ENCODE measurements at places on chromosomes 2 and 18.

- no peak for DNase-seq
These were observed 24.2 kb downstream of the CENPA start for GRCh38 chr2:26809876-26810577.

DNA sequence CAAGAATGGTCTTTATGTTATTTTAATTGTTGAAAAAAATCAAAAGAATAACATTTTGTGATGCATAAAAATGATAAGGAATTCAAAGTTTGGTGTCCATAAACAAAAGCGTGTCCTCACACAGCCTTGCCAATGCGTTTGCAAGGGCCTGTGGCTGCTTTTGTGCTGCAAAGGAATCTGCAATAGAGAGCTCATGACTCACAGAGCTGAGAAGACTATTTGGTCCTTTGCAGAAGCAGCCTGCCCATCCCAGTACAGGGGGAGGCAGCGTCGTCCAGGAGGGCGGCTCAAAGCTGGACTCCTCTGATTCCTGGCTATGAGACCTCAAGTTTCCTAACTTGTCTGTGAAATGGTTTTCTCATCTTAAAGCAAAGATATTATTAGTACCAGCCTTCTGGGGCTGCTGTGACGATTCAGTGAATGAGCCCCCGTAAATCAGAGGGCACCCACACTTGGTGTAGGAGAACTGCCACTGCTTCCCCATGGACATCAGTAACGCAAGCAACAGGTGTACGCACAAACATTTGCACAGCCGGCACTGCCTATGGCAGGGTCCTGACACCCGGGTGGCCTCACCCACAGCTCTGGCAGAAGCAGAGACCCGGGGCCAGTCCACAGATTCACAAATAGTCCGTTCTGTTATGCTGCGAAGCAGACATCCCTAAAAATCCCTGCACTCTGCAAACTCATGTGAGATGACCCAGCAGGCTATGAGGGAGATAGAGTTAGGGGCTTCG lies 70.6 kb upstream of the ASAP2 start:
- DNase-seq = no peak

DNA sequence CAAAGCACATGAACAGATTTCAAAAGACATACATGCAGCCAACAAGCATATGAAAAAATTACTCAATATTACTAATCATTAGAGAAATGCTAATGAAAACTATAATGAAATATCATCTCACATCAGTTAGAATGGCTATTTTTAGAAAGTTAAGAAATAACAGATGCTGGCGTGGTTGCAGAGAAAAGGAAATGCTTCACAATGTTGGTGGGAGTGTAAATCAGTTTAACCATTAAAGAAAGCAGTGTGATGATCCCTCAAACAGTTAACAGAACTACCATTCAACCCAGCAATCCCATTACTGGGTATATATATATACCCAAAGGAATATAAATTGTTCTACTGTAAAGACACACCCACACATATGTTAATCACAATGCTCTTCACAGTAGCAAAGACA lies 117.7 kb upstream of the SETBP1 start:
- DNase-seq = no peak

GRCh38 chr18:68480196-68480595 lies 234.7 kb downstream of the TMX3 start:
- no peak for DNase-seq

DNA sequence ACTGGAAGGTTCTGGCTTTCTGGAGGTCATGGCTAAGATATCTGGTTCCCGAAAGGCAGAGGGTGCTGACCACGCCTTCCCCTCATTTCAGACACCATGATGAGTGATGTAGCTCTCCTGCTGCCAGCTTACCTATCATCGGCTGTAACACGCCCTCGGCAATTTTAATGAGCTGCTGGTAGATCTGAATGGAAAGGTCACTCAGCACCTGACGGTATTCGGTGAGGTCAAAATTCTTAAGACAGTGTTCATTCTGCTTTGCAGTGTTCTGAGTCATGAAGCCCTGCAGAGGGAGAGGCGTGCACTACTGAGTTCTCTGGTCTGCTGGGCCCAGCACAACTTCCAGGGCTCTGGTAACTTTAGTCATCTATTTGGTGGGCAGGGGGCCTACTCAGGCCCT lies 25.7 kb upstream of the ACAA2 start:
- DNase-seq = no peak

DNA sequence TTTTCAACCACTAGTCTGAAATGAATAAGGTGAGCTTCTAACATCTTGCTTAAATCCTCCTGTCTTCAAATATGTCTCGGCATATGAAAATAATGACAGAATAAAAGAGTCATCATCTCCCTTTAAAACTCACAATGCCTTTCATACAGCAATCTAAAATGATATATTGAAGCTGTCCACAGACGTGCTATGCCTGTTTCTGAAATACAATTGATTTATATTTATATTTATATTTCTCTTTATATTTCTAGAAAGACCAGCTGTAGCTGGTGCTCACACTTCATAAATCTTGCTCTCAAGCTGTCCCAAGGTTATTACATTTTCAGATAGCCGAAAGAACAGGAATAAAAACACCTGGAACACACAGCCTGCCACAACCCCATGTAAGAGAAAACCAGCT lies 11.1 kb downstream of the MBP start:
- DNase-seq = no peak

DNA sequence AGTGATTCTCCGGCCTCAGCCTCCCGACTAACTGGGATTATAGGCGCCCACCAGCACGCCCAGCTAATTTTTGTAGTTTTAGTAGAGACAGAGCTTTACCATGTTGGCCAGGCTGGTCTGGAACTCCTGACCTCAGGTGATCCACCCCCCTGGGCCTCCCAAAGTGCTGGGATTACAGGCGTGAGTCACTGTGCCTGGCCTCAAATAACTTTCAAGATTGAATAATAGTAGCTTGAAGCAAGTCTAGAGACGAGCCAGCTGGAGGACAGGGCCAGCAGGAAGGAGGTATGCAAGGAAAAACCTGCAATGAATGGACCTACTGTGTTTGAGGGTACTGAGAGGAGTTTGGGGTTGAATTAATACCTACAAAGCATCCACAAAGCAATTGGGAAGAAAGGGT lies 87.5 kb downstream of the MSH2 start:
- no peak for DNase-seq

DNA sequence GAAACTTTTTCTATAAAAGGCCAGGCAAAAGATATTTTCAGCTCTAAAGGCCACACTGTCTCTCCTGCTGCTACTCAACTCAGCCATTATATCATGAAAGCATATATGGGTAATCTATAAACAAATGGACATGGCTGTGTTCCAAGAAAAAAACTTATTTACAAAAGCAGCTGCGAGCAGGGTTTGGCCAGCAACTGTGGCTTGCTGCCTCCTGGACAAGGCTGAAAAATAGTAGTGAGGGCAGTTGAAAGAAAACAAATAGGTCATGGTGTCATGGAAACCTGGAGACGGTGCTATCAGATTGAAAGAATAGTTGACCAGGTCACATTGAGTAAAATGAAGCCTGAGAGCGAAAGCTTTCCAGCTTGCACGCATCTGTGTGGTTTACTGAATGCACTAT lies 89.2 kb upstream of the LRATD1 start:
- peak; percentile 7 for DNase-seq

- DNase-seq = no peak
These were observed 1454.4 kb upstream of the CELF4 start for GRCh38 chr18:39019989-39020388.

- no peak for DNase-seq
These were observed 94.0 kb upstream of the ATP5MC3 start for GRCh38 chr2:175275539-175275938.

GRCh38 chr18:3830604-3831003 lies 380.6 kb downstream of the TGIF1 start:
- DNase-seq = no peak

GRCh38 chr2:36530983-36531354 lies 67.0 kb downstream of the FEZ2 start:
- DNase-seq = no peak

- DNase-seq = no peak
These were observed 9.5 kb downstream of the SMYD1 start for GRCh38 chr2:88077080-88077479.

DNA sequence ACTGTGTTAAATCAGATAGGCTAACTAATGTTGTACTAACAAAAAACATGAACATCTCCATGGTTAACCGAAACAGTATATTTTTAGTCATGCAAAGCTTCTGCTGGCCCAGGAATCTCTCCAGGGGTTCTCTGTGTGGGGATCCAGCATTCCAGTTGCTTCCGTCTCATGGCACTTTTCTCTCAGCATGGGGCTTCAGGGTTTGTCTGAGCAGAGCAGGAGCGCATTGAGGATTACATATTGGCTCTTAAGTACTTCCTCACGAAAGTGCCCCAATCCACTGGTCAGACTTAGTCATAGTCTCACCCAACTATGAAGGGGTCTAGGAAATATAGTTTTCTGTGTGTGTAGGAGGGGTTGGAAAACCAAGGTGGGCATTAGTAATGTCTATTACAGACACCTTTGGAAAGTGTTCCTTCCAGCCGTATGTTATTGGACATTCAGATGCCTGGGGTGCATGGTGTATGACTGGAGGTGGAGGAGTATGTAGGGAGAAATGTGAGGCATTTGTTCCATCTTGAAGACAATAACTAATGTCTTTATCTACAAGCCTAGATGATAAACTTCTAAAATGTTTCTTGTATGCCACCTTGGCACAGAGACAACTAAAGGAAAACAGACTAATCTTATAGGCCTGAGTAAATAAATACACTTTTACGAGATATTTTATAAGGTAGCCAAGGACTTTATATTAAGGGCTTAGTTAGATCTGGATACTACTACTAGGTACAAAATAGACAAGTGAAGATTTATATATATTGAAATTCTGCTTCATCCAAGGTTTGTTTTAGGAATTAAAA lies 123.8 kb upstream of the ZEB2 start:
- DNase-seq = no peak

DNA sequence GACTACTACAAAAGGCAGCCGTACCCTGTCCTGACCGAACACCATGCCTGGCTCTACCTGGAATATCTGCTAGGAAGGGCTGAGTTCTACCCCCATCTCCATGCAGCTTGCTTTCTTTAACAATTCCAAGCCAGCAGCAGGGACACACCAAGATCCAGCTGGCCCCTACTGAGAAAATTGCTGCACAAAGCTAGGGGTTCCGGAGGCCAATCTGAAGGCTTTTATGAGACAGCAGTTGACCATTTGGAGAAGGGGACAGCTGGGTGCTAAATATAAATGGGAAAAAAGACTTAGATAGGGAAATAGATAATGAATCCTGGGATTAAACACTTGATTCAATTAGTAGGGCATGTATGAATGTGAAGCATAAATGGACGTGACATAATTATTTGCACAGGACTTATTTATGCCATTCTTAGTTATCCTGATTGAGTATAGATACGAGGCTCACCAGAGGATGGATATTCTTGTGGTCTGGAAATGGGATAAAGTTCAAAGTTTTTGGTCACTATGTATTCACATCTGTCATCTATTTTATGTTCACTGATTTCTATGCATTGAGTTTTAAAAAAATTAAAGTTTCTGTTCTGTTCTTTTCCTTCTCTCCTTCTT lies 204.0 kb downstream of the ZNF521 start:
- no peak for DNase-seq

GRCh38 chr18:25350489-25351251 lies 1.3 kb downstream of the ZNF521 start:
- DNase-seq = no peak

GRCh38 chr2:180356676-180357075 lies 349.6 kb upstream of the CWC22 start:
- DNase-seq = no peak

- no peak for DNase-seq
These were observed 28.0 kb downstream of the EMILIN2 start for GRCh38 chr18:2874765-2875164.

GRCh38 chr18:13302040-13302439 lies 83.5 kb downstream of the LDLRAD4 start:
- DNase-seq = no peak

DNA sequence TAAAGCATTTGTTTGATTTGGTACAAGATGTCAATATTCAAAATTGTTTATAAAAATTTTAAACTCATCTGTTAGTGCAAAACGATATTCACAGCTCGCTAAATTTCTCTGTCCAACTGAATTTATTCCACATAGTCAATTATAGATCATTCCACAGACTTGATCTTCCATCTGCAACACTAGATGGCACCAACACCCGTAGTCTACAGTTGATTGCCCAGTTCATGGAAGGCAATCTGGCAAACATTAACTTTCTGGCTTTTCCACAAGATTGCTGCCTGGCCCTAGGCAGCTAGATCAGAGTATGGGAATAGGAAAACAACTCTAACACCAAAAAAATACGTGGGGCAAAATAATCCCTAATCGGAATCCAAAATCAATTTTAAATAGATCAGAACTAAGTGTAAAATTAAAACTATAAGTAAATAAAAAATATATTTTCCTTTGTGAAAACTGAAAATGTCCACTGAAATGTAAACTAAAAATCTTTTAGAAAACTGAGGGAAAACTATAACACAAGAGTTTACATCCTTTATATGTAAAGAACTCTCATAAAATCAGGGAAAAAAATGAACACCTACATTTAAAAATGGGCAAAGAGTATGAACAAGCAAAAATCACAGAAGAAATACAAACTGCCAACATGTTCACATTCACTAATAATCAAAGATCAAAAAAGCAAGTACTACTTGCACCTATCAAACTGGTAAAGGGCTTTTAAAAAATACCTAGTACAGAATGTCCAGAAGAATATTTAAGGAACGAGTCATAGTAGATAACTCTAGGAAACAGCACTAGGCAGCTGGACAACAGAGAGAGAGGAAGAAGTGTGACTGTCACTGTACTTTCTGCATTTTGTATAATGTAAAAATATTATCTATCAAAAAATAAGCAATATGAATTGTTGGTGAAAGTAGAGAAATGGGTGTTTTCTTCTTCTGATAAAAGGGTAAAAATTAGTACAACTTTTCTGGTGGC lies 35.0 kb downstream of the RTN4 start:
- DNase-seq = peak; percentile 33

DNA sequence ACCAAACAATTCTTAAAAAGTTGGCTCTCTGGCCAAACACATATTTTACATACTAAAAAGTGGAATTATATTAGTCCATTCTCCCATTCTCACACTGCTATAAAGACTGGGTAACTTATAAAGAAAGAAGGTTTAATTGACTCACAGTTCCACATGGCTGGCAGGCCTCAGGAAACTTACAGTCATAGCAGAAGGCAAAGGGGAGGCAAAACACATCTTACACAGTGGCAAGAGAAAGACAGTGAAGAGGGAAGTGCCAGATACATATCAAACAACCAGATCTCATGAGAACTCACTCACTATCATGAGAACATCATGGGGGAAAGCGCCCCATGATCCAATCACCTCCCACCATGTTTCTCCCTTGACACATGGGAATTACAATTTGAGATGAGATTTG lies 42.6 kb downstream of the EDAR start:
- DNase-seq = no peak

GRCh38 chr2:225276207-225276606 lies 123.3 kb upstream of the NYAP2 start:
- DNase-seq = no peak

GRCh38 chr2:190829642-190830041 lies 51.0 kb upstream of the GLS start:
- no peak for DNase-seq

GRCh38 chr2:7363906-7364305 lies 446.7 kb downstream of the RNF144A start:
- DNase-seq = no peak

GRCh38 chr2:157441072-157441454 lies 2.8 kb downstream of the CYTIP start:
- no peak for DNase-seq

Data from smooth muscle cell of the brain vasculature (primary cell).